Iris pigment epithelial cell (primary cell): ENCODE measurements at places on chromosomes 4 and X.

DNA sequence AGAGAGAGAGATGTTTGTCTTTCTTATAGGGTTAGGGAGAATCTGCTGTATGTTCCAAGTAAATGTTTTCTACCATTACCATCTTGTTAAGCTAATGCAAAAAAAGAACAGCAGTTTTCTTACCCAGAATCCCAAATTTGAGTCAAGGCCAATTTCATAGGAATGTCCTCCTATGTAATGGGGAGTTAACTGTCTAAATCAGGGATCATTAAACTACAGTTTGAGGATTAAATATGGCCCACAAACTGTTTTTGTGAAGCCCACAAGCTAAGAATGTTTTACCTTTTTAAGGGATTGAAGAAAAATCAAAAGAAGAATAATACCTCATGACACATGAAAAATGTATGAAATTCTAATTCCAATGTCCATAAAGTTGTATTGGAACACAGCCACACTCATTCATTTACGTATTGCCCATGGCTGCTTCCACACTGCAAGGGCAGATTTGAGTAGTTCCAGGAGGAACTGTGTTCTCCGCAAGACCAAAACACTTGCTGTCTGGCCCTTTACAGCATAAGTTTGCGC is 113.2 kb upstream of the SPRY1 start:
- DNase-seq, result no peak

GRCh38 chrX:21812628-21813027 is 26.8 kb upstream of the MBTPS2 start:
- DNase-seq, result no peak

DNA sequence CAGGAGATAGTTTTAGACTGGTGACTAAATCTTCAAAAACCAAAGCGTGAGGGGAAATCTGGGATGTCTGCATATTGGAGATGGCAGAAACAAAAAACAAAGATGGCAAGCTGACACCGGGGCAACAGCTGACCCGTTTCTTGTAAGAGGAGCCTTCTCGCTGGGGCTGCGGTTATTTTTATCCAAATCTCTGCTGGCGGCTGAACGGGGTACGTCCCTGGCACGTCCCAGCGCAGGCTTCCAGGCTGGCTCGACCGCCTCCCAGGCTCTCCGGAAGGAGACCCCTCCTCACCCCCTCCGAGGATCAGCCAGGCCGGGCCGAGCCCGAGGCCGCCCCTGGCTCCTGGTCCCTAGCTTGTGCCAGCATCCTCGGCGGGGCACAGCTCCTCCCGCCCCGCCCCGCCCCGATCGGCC is 403 bp downstream of the SGCB start:
- DNase-seq, result peak; percentile 45

GRCh38 chrX:48936429-48937053 is 17.7 kb upstream of the PIM2 start:
- DNase-seq, result no peak

GRCh38 chrX:119763181-119763580 is 4.8 kb downstream of the SOWAHD start:
- DNase-seq, result peak; percentile 86

DNA sequence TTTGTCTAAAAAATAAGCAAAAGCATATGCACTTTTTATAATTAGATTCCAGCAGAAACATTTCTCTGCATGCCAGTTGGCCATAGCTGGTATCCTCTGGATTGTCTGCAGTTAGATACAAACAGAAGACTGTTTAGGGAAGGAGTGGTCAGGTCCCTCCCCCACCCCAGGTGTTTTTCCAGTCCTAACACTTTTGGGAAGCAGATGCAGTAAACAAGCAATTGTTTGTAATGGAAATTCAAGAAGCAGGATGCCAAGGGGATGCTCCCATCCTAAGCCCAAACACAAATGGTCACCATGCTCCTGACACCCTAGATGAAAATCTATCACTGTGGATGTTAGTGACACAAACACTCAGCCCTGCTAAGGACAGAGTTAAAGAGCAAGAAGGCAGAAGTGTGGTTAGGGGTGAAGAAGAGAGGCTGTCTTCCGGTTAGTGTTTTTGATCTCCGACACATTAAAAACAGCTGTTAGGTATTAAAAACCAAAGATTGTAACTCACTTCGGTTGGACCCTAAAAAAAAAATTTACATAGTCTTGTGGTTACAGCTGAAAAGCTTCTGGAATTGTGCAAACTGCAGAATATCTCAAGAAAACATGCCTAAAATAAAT is 7.9 kb downstream of the LEF1 start:
- no peak for DNase-seq

DNA sequence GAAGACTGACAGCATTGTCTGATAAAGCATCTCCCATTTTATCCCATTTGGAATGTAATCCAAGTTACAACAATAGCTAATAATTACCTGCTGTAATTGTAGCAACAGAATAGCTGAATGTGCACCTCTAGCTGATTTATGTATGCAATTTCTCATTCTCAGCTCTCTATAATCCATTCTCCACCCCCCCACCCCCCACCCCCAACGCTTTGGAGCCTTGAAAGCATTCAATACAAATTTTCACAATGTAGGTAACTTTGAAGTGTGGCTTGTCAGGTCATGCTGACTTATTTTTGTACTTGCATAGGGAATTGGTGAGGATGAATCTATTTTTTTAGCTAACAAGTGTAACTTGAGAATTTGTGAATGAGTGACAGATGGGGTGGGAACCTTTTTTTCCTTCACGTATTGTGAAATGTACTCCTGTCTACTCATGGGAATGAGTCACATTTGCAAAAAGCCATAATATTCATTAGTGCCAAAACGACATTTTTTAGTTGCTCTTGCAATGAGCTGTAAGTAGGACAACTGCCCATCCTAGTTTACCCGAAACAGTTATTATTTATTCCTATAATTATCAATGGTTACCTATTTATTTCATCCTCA is 159.3 kb downstream of the PALLD start:
- peak; percentile 95 for DNase-seq

DNA sequence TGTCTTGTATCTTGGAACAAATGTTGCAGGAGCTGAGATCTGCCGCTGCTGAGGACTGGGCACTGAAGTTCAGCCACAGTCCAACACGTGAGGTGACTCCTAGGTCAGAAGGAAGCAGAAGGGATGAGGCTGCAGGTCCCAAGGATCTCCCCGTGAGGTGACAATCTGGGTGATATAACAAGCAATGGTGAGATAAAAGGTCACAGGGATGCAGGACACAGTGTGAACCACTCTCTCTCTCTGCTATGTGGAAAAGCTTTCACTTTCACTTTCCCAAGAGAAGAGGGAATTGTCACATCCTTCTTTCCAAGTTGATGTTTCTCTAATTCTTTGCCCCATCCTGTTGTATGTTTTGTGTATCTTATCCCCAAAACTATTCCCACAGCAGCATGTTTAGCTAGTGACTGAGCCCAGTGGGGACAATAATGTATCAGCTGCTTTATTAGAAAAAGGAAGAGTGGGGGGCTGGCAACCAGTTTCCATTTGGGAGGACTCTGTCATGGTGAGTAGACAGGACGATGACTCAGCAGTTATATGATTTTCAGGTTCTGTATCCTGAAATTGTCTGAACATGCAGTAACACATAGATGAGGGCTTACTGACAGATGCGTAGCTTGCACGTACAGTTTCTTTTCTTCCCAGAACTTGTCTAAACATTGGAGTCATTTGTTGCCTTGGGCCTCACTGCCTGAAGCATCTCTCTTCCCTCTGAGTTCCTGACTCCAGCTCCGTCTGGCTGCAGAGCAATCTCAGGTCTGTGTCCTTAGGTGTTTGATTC is 1415.8 kb upstream of the TENM3 start:
- peak; percentile 39 for DNase-seq

DNA sequence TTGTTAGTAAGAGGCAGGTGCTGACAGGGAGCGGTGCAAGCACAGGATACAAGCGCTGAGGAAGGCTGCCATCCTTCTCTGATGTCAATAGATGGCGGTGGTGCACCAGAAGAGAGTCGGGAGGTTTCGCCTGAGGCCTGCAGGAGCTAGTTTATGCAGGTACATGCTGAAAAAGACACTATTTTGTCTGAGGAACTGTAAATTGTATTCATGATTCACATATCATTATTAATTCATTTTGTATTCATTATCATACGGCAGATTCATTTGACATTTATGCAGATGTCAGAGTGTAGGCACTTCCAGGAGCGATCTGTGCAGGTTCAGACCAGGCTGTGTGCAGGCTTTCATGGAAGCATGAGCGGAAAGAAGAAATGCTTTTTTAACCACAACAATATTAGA is 824.0 kb downstream of the STIM2 start:
- DNase-seq, result peak; percentile 65

DNA sequence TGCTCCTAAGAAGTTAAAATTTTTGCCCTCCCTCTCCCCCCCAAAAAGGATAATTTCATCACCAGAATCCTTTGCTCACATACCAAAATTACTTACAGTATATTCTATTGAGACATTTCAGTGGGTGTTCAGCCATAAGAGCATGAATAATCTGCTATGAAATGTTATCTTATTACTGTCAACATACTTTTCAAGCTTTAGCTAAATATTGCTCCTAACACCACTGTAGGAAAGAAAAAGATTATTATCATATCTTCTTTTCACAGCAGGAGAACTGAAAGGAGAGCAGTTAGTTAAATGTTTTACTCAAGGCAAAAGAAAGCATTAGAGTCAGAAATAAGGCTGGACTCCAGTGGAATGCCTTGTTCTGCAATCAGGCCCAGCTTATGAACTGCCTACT is 231.0 kb upstream of the GYPA start:
- DNase-seq, result no peak

DNA sequence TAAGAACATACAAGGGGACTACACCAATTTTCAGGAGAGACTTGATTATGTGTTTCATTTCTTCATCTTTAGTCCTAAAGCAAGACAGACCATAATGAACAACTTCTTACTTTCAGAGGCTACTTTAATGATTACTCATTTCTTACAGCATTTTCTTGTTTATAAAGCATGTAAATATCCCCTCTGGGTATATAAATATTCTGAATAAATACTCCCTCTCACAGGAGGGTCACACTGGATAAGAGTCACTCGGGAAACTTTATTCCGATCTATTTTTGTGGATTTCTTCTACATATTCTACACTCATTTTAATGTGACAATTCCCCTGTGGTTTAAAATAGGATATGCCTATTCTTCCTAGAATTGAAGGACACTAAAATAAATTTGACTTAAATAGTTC is 228.9 kb upstream of the RPS6KA3 start:
- DNase-seq, result no peak

DNA sequence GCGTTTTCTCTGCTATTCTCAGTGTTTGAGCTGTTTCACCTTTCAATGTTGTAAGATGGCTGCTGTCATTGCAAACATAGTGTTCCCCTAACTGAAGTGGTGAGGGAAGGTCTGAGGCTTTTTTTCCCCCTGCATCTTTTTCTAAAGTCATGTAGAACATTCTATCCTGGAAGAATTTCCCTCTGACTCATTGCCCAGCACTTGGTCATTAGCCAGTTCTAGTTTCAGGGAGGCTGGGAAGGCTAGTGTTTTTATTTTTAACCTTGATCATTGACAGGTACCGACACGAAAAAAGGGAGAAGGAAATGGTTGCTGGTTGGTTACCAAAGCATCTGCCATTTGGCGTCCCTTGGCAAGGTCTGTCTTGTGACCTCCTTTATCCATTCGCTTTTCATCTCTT is 6.6 kb downstream of the LANCL3 start:
- DNase-seq, result peak; percentile 8

- DNase-seq, result no peak
Observed at GRCh38 chrX:39418731-39419638, 617.7 kb downstream of the MID1IP1 start.

DNA sequence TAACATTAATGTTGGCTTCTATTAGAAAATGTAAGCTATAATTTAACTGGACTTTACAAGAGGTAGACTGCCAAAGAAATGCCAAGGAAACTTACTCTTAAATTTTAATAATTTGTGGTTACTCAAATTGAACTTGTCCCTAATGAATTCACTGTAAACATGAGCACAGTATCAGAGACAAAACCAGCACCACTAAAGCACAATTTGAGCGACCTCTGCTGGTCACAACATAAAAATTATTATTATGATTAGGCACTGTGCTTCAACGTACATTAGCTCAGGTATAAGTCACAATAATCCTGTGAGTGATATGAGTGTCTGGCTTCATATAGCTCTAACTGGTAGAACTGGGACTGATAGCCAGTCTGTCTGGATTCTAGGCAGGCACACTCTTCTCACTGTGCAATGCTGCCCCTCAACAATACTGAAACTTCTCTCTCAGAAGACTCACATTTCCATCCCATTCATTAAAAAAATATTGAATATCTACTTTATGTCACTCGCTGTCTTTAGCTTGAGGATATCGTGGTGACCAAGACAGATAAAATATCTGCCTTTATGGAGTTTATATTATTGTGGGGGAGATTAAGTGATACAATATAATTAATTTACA is 8.0 kb downstream of the NUDT6 start:
- DNase-seq, result peak; percentile 46

DNA sequence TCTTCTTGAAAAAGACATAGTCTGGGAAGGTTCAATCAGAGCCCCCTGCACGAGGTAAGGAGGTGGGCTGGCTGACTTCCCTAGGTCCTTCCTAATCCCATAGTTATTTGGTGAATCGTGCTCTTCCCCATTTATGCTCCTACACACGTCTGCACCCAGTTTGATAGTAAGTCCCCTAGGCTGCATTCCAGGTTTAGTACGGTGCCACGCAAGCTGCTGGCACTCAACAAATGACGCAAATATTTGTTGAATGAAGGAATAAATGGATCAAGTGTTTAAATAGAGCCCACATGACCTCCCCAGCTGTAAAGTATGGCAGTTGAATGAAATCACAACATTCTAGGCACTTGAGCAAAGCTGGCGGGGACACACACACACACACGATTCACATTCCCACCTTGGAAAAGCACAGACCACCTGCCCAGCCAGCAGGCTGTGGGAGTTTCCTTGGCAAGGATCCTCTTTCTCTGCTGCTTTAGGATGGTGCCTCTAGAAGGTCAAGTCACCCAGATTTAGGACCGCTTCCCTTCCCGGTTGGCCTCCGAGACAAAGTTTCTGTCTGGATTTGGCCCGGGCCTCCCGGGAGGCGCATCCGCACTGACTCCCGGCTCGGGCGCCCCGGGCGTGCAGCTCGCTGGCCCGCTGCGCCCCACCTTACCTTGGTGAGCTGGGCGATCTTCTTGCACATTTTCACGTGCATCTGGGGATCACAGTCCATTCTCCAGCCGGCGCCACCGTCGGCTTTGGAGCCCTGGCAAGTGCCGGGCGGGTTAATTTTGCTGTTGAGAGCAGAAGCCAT is 721 bp downstream of the FAM184B start:
- no peak for DNase-seq

DNA sequence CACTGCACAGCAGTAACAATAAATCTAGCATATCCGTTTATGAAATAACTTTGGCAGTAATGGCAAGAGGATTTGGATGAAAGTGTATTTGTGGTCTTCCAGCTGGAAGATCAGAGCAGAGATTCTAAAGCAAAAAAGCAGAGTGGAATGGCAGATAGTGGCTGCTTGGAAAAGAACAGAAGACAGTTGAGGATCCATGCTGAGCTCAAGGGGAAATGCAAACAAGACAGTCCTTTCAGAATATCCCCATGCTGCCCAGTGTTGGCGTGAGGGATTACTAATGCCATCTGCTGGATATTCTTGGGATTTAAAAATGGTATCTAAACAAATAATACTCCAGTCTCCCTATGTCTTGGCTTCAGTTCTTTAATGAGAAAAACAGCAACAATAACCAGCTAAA is 629.1 kb upstream of the ATOH1 start:
- peak; percentile 48 for DNase-seq
